G401 (cell line): ENCODE measurements at places on chromosomes 12 and 14.

DNA sequence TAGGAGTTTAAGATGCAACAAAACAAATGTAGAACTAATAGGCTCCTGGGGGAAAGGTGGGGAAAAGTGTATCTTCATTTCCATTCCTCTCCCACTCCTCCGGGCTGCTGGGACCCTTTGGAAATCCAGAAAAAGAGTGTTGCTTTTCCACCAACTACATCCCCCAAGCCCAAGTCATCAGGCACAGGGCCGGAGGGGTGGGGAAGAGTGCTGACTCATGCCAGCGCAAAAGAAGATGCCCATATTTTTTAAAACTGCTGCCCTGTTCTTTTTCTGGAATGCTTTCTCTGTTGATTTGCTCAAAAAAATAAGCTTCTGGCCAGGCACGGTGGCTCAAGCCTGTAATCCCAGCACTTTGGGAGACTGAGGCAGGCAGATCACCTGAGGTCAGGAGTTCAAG is 70.9 kb downstream of the TBK1 start:
- no peak for DNase-seq

- DNase-seq: peak; percentile 49
These were observed 41.3 kb upstream of the TESC start for GRCh38 chr12:117140397-117141096.

GRCh38 chr12:49255857-49256637 is 8.8 kb upstream of the TUBA1C start:
- DNase-seq: no peak

DNA sequence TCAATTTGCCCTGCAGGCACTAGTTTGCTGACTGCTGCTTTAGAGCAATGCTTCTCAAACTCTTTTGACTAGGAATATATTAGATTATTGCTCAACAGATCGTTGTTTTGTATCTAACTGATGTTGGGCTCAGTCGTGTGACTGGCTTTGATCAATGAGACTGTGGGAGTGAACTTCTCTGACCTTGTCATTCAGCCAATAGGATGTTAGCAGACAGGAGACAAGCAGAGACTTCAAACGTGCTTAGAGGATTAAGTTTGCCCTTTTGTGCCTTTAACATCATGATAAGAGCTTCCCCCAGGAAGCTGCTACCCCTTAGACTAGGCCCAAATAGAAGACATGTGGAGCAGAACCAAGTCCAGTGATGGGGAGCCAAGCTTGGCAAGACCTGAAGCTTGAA is 76.7 kb upstream of the ELK3 start:
- DNase-seq: no peak

DNA sequence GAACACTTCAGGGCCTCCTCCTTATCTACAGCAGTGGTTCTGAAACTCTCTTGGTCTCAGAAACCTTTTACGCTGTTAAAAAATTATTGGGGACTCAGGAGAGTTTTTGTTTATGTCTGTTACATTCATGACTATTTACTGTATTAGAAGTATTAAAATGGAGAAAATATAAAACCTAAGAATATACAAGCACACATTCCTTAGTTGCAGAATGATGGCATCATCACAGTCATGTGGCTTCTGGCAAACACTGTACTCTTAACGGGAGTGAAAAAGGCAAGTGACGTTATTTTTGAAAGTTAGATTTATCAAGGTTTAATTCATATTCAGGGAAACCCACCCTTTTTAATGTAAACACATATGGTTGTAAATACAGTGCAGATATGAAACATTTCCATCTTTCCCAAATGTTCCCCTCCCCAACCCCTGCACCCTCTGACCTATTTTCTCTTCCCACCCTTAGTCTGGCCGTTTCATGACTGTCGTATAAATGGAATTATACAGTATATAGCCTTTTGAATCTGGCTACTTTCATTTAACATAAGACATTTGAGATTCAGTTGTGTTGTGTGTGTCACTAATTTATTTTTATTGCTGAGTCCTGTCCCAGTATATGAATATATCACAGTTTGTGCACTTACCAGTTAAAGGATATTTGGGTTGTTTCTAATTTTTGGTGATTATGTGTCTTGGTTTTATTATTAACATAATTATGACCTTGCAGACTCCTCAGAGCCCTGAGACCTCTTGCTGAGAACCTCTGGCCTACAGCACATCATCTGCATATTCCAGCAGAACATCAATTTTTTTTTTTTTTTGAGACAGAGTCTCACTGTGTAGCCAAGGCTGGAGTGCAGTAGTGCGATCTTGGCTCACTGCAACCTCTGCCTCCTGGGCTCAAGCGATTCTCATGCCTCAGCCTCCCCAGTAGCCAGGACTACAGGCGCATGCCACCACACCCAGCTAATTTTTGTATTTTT is 457.0 kb downstream of the PCNX1 start:
- peak; percentile 44 for DNase-seq

GRCh38 chr14:73007835-73008234 is 19.1 kb downstream of the ZFYVE1 start:
- no peak for DNase-seq

DNA sequence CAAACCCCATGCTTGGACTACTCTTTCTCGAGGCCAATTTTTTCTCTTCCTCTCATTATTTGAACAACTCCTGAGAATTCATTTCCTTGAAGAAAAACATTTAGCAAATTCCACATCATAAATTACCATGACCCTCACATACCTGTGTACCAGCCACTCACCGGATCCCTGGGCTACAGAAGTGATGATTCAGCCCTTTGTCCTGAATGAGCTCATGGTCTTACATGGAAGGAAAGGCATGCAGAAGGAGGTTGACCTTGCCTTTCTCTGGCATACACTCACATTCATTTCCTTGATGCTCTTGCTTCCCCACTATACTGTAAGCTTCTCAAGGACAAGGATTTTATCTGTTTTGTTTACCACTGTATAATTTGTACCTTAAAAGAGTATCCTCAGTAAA is 191.5 kb downstream of the SLC5A8 start:
- no peak for DNase-seq

DNA sequence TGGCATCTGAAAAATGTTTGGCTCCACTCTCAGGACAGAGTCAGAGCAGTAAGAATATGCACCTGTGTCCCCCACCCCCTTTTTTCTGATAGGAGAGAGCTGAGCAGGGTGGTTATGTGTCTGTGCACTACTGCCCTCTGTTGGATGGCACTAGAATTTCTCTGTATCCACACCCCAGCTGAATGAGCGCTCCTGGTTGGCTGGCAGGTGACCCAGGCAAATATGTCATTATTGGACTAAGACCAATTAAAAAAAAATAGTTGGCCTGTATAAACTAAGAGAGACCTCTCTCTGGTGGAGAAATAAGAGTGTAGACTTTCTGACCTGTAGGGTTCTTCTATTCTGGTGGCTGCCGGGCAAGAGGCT is 107.0 kb downstream of the PTCSC3 start:
- DNase-seq: peak; percentile 14

DNA sequence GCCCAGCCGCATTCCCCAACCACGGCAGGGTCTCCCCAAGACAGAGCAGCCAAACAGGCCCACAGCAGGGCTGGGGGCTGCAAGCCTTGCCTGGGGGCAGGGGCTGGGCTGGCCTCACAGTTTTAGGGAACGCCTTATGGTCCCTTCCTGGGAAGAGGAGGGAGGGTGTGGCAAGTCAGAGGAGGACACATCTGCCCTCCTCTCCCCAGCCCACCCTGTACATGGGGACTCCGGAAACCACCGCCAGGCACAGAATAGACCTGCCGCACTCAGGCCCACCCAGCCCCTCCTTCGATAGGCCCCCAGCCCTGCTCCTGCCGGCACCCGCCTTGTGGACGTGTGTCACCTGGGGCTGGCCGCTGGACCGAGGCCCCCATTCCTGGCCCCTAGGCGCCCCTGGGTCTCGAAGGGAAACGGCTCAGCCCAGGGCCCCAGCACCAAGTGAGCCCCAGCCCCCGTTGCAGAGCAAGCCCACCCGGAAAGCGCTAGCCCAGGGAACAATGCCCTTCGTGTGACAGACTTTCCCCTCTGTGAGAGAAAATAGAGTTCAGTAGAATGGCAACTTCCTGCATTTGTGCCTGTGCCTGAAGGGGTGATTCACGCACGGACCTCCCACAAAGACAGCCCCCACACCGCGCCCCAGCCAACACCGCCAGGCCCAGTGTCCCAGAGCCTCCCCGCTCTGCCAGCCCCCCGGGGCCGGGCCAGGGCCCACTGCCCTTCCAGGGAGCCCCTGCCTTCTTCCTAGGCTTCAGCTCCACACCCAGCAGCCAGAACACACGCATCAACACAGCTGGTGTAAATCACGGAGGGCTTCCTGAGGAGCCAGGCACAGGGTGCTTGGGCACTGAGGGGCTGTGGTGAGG is 12.0 kb upstream of the NUDT14 start:
- no peak for DNase-seq

- no peak for DNase-seq
These were observed 30.4 kb downstream of the CPSF6 start for GRCh38 chr12:69269736-69270135.

- DNase-seq: no peak
These were observed 586 bp downstream of the TTC6 start for GRCh38 chr14:37595809-37596621.

GRCh38 chr12:752695-753610 is 574 bp downstream of the WNK1 start:
- DNase-seq: peak; percentile 55

GRCh38 chr14:53509276-53510244 is 356.4 kb upstream of the DDHD1 start:
- DNase-seq: no peak

DNA sequence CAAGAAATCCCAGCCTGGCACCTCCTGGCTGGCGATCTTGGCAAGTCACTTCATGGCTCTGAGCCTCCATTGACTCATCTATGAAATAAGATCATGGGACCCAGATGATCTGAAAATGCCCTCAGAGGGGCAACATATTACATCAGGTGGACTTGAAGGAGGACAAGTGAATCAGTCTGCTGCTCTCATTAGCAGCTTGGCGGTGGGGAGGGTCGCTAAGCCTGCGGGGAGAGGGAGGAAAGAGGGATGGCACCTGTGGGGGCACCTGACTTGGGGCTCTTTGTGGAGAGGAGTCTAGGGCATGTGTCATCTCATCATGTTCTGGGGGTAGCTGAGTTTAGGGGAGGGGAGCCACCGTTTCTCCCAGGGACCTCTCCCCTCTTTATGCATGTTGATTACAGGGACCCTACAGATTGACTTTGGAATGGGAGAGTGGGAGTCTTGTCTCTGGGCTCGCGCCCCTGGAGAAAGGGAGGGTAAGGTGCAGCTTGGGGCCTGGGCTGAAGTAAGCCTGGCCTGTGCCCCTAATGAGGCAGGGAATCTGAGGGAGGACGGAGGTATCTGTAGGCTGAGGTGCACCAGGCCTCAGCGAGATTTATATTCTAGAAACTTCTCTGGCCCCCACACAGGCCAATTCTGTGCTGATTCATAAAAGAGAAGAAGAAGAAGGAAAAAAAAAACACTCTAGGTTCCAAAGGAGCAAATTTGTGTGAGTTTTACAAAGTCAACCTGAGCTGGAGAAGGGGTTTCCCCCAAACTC is 29.3 kb upstream of the BATF start:
- no peak for DNase-seq

DNA sequence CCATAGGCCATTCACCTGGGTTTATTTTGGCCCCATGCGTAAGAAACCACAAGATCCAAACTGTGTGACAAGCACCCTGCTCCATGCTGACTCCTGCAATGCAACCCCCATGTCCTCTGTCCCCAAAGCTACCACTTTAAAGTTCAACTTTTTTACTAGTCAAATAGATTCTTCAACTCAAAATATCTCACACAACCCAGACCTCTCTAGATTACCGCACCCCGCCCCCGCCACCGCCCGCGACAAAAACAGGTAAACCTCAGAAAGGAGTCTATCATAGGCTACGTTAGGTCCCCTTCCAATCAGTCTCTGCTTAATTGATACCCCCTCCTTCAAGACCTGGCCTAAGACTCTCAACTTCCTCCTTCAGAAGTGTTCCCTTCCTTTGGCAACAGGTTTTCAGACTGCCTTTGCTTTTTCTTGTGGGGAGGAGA is 2.2 kb downstream of the ZFP36L1 start:
- DNase-seq: no peak

- DNase-seq: peak; percentile 82
These were observed 8.6 kb upstream of the ASB2 start for GRCh38 chr14:93984987-93985410.

GRCh38 chr14:77222546-77223225 is 41.1 kb downstream of the TMEM63C start:
- no peak for DNase-seq

- DNase-seq: no peak
These were observed 23.3 kb downstream of the NPC2 start for GRCh38 chr14:74469548-74470518.

DNA sequence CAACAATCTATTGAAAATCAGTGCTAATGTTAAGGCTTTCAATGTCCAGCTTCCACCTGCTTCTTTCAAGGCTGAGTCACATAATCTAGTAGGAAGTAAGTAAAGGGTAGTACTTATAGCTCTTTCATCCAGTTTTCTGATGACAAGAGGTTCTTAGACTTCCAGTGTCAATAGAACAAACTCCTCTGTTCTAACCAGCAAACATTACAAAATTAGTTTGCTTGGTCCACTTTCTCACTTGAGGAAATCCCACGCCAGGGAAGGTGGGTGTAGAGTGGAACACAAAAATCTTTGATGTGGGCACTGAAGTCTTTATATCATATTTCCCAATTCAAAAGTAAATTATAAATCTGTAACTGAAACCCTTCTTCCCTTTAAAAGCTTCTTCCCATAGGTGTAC is 2.6 kb downstream of the NPC2 start:
- no peak for DNase-seq

DNA sequence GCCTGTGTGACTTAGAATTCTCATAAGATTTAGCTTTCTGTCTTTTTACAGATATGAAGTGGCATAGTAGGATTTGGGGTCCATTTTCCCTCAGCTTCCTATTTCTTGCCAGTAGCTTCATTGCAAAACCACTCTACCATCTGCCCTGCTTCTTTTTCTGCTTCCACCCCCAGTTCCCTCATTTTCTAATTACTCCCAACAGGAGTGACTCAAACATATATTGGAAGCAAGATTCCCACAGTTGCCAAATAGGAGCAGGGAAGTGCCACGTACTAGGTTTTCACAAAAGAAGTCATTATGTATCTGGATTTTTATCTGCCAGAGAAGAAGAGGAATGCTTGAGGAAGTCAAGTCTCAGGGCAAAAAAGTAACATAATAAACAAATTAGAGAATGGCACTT is 64.1 kb downstream of the ANO4 start:
- no peak for DNase-seq
